Right kidney (tissue), 9 donors: ENCODE measurements at places on chromosomes 16 and 17.

DNA sequence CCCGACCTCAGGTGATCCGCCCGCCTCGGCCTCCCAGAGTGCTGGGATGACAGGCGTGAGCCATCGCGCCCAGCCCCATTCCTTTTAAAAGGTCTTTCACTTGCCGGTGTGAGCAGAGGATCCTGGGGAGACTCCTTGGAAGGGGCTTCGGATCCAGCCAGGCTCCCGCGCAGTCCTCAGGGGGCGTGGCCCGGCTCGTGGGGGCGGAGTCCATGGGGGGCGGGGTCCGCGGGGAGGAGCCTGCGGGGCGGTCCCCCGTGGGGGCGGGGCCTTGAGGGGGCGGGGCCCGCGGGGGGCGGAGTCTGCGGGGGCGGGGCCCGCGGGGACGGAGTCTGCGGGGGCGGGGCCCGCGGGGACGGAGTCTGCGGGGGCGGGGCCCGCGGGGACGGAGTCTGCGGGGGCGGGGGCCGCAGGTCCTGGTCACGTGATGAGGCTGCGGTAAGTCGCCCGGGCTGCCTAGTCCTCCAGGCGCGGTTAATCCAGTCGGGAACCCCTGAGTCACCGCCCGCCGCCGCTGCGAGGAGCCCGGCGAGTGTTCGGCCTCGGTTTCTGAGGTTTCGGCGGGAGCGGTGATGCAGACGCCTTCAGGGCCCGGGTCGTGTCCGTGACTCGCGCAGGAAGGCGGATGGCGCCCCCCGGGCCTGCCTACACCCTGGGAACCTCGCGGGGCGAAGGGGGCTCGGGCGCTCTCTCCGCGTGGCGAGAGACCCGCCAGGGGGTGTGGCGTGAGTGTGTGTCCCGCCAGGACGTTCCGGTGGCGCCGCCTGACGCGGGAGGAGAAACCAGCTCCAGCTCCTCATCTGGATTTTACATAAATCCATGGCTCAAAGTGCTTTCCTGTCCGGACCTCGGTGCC is 23.6 kb upstream of the ABR start:
- DNase-seq = peak; percentile 69

- DNase-seq = no peak
These were observed 383.2 kb upstream of the CCL2 start for GRCh38 chr17:33871720-33872540.

DNA sequence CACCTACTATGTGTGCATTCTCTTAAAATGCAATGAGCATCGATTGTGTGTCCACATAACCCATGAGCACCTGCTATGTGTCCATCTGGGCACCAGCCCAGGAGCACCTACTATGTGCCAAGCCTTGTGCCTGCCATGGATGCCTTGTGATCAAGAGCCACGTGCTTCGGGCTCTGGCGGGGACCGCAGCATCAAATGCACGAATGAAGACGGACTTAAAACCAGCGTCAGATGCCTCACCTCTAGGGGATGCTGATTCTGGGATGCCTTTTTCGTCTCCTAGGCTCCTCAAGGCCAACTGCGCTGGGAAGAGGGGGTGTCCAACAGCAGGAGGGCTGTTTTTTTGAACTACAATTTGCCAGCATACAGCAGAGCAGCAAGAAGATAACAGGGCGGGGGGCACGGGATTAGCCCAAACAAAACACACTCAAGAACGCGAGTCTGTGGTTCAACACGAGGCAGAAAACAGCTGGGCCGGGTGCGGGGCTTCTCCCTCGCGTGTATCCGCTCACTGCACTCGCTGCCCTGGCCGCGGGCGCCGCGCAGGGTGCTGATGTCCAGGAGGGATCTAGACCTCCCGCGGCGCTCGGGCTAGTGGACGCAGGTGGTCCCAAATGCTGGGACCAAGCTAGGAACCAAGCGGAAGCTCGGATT is 1.2 kb upstream of the GLIS2 start:
- DNase-seq = no peak

- DNase-seq = no peak
These were observed 23.1 kb downstream of the GABARAPL2 start for GRCh38 chr16:75589306-75589705.

DNA sequence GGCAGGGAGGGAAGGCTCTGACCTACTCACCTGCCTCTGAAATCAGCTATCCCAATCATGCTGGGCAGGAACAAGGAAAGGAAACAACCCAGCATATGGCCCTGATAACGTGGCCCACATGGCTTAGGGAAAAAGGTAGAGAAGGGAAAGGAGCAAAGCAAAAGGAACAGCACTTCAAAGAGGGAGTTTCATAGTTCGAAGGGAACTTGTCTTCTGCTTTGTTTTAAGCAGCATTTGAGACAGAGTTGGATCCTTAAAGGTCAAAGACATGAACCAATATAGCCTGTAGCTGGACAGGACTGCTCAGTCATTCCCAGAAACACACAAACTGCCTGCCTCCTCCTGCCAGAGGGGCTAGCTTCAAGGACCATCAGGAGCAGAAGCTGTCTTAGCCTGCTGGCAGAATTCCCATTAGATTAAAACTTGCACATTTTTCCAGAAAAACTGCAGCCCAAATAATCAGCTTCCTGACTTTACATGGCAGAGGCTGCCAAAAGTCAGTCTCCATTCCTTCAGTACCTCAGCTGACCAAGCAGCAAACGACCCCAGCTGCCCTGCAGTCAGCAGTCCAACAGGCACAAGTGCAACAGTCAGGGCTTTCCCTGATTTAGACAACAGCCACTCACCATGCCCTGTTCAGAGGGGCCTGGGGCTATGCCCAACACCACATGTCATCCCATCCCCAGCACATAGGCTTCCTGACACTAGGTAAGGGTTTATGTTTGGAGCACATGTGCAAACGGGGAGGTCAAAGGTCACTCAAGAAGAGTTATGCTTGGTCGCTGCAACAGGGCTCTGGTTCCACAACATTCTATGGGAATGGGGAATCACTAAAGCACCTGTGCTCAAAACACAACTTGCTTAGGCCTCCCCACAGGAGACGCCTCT is 32.5 kb downstream of the RANBP10 start:
- DNase-seq = no peak

DNA sequence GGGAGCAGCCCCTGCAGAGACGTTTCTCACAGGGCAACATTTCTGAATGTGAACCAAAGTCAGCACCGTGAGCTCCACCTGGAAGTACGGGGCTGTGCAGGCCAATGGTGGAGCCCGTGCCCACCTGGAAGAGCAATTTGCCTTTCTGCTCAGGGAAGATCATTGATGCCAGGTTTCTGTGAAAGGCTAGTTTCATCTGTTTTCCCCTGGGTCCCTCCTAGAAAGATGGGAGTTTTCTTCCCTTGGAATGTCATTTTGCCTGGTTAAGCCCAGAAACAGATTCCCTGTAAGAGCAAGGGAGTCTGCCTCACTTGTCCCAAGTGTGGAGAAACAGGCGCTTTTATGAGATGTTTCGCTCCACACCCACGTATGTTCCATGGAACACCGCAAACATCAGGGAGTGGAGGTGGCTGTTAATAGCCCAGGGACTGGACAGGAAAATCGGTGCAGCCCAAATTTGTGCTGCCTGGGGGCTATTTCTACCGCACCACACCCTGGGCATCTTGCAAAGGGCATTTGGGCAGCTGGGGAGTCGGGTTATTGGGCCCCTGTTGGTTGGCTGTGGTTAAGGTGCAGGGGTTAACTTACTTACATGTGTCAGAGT is 2.6 kb downstream of the SLC6A4 start:
- DNase-seq = no peak

DNA sequence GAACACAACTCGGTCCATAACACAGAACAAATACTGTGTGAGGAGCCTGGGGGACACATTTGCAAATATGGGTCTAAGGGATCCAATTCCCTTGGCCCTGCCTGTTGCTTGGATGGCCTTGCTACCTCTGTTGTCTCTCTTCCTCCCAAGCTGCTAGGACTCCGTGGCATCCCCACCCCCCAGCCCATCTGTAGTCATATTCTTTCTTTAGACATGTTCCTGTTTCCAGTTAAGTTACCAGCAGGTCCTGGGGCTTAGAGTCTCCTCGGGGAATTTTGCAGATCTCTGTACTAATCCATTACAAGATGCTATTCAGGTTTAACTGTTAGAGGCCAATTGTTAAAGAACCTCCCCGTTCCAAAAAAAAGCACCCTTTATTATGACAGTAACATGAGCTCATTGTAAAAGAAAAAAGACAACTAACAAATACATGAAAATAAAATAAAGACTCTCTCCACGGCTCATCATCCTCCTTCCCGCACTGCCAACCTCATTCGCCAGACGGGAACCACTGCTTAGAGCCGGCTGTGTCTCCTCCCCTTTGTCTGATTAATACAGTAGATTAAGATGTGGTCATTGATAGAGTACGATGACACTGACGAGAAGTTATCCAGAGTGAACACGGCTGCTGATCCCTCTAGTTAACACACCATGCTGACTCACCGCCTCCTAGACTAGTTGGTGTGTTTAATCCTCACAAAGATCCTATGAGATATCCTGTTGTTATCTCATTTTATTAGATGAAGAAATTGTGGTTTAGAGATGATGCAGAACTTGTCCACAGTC is 22.2 kb downstream of the HS3ST4 start:
- no peak for DNase-seq

- no peak for DNase-seq
These were observed 151.5 kb upstream of the DYNLRB2 start for GRCh38 chr16:80389338-80389737.

DNA sequence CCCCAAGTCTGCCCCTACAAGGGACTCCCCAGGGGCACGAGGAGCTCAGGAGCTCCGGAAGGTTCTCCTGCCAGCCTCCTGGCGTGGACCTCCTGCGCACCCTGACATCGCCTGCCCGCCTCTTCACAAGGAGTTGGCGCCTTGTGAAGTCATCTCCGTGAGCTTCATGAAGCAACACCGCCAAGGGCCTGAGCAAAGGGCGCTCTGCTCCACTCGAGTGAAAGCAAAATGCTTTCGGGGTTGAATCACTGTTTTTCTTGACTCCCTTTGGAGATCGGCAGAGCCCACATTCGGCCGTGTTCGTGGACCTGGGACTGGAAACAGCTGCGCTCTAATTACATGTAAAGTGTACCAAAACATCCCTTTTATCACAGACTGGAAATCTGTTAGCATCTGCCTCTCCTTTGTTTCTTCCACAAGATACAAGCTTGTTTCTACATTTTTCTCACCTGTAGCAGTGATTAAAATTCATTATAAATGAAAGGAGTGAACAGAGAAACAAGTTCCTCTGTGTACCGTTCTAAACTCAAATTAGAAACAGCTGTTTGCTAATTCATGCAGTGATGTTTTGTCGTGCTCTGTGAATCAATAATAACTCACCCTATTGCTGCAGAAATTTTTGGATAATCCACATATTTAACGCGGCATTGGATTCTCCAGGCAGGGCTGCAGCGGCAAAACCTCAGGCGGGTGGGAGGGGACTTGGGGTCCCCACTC is 203.3 kb downstream of the ZNF423 start:
- DNase-seq = peak; percentile 55

GRCh38 chr17:60729854-60730253 is 52.2 kb downstream of the BCAS3 start:
- no peak for DNase-seq
